AG09319 (cell line): ENCODE measurements at places on chromosomes 6 and 20.

DNA sequence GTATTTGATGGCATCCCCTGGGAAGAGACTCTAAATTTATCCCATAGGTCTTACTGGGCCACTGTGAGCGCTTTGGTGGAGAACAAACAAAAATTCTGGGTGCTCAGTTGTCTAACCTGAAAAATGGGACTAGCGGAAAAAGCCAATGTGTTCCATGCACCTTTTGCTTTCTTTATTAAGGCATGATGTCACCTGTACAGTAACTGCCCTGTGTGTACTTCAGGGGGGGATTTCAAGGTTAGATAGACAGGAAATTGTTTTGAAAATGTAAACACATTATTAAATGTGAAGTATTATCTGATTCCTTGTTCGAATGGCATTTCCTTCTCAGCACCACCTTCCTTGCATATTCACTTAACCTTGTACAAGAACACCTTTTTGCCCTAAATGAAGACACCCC, 1.2 kb upstream of the EDN1 start:
- no peak for DNase-seq

GRCh38 chr6:16873698-16874097, 112.4 kb upstream of the ATXN1 start:
- no peak for DNase-seq

DNA sequence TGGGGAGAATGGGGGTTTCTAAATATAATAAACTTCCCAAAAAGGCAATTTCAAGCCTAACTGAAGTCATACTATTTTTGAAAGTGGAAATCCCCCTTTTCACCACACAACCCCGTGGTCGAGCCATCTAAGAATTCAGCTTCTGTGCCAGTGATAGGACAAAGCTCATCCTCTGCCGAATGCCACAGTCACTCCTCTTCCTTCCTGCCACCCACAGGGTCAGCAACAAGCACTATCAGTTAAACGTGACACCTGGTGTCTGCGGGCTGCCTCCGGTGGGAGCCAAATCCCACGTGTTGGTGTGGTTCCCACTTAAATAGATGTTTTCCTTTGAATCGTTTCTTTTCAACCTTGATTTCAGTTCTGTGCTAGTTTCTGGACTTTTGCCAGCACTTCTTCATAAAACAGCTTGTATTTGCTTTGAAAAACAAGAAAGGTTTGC, 60.7 kb downstream of the TNFAIP3 start:
- DNase-seq = no peak

GRCh38 chr6:67265996-67266921, 1368.8 kb upstream of the ADGRB3 start:
- no peak for DNase-seq
